ENCODE measurements at places on chromosomes 13 and 19. TPM values are rescaled to one million over a fixed set of nuclear protein-coding genes. Genes with fewer than 3 reads are reported as not detected.

- DNase-seq = no peak
- H3K36me3 ChIP-seq = no peaks in the 10 kb centered on the region
Observed at GRCh38 chr13:31850041-31850555, 110.8 kb downstream of the RXFP2 start.

KIR3DL2 gene
- 0.42 TPM for total RNA-seq

DNA sequence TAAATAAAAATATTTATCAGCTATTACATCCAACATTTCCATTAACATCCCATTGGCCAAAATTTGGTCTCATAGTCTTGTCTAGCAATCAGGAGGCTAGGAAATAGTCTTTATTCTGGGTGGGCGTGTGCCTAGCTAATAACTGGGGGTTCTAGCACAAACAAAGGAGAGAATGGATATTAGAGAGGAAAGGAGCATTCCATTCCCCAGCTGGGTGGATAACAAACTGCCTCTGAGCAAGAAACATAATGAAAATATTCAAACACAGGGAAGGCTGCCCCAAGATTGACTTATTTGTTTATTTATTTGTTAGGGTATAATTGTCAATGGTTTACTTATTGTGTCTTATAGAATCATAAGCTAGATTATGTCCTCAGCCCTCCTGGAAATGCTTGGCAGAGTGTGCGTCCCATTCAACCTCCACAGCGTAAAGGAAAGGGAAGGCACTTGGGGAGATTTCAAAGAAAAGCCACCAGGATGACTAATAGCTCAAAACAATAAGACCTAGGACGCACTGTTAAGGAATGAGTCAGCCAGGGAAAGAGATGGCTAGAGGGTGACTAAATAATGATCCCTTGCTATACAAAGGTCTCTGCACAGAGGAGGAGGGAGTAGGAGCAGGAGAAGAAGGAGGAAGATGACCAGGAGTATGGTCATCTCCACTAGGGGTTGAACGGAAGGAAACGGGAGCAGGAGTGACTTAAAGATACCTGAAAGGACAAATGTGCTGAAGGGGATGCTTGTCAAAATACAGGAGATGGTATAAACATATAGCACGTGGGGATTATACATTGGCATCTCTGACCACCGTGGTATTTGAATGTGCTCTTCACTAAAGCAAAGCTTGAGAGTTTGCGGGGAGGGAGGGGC is 23.5 kb upstream of the USP12 start:
- no peak for DNase-seq
- H3K4me1 ChIP-seq = peaks cover 7% of the 10 kb centered on the region
- H3K36me3 ChIP-seq = no peaks in the 10 kb centered on the region
- no peak overlapping the region for H3K27ac ChIP-seq
- no peak overlapping the region for H3K4me3 ChIP-seq
- H3K27me3 ChIP-seq = no peaks in the 10 kb centered on the region

GRCh38 chr19:57434386-57435061 is 601 bp upstream of the ZNF749 start:
- no peaks in the 10 kb centered on the region for H3K27me3 ChIP-seq
- peak overlapping the region; percentile 61 for H3K27ac ChIP-seq
- H3K4me1 ChIP-seq = peaks cover 21% of the 10 kb centered on the region
- no peak for DNase-seq
- H3K36me3 ChIP-seq = no peaks in the 10 kb centered on the region
- H3K4me3 ChIP-seq = peak overlapping the region; percentile 93

CAMSAP3 gene
- total RNA-seq = 22.3 TPM

LYPD3 gene
- total RNA-seq = 1.1 TPM

- peak overlapping the region; percentile 64 for H3K4me3 ChIP-seq
- no peaks in the 10 kb centered on the region for H3K36me3 ChIP-seq
- peak overlapping the region; percentile 89 for H3K27ac ChIP-seq
- H3K27me3 ChIP-seq = no peaks in the 10 kb centered on the region
- H3K4me1 ChIP-seq = peaks cover 42% of the 10 kb centered on the region
Observed at GRCh38 chr13:42990291-42991232, 1.5 kb downstream of the EPSTI1 start.

NPAS1 gene
- total RNA-seq = 0.50 TPM

GRK1 gene
- 0.21 TPM for total RNA-seq

IGFL3 gene
- not detected for total RNA-seq

PALM gene
- total RNA-seq = 30.2 TPM

DNA sequence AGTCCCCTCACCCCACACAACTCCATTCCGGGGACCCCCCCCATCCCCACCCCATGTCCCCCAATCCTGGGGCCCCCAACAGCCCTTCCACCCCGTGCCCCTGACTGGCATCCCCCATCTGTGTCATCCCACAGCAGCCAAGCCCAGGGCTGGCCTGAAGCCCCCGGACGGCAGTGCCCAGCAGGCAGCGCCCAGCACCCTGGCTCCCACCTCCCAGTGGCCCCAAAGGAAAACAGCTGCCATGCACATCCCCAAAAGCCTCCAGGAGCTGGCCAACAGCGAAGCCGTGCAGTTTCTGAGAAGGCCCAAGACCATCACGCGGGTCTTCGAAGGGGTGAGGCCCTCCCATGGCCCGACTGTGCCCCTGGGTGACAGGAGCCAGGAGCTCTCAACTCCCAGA is 1.4 kb downstream of the SYNGR4 start:
- peaks cover 18% of the 10 kb centered on the region for H3K4me1 ChIP-seq
- no peaks in the 10 kb centered on the region for H3K27me3 ChIP-seq
- DNase-seq = no peak
- no peaks in the 10 kb centered on the region for H3K36me3 ChIP-seq

DNA sequence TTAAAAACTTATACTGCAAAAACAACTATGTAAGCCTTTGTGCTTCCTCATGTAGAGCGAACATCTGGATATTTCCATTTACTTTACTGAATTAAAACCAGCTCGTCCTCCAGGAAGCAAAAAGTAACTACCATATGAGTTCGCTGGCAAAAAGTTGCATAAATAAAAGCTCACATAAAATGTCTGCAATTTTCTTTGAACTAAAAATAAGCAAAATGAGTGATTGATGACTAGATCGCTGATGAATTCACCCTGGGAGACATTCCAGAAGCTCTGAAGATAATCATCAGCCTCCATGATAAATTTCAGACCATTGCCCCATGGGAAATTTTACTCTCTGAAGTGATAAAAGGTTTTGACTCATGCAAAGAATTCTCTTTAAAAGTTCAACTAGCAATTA is 67.3 kb upstream of the SACS start:
- H3K4me1 ChIP-seq = no peaks in the 10 kb centered on the region
- H3K27ac ChIP-seq = no peak overlapping the region
- no peak for DNase-seq
- H3K4me3 ChIP-seq = no peak overlapping the region
- no peaks in the 10 kb centered on the region for H3K27me3 ChIP-seq

All from left lung (tissue), 14 donors.